ENCODE measurements at places on chromosomes 6 and 20.
A peak's percentile ranks its signal among the peaks of the same experiment; 100 is the strongest.

- no peak overlapping the region for H3K4me3 ChIP-seq
- H3K4me1 ChIP-seq, result no peaks in the 10 kb centered on the region
- no peak for DNase-seq
- H3K27me3 ChIP-seq, result no peaks in the 10 kb centered on the region
- no peaks in the 10 kb centered on the region for H3K36me3 ChIP-seq
These were observed 110.1 kb downstream of the DLL1 start for GRCh38 chr6:170180671-170181337.

DNA sequence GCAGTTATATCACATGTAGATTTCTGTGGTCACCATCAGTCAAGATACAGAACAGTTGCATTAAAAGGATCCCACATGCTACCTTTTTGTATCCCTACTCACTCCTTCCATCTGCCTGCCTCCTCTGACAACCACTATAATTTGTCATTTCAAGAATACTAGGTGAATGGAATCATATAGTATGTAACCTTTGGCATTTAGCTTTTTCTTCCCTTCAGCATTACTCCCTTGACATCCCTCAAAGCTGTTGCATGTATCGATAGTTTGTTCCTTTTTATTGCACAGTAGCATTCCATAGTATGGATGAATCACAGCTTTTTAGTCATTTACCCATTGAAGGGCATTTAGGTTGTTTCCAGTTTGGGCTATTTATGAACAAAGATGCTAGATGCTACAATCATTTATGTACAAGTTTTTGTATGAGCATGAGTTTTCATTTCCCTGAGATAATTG, 26.1 kb downstream of the NCOA7 start:
- no peak overlapping the region for H3K4me3 ChIP-seq
- DNase-seq, result no peak
- no peaks in the 10 kb centered on the region for H3K27me3 ChIP-seq
- peaks cover 52% of the 10 kb centered on the region for H3K4me1 ChIP-seq

- H3K36me3 ChIP-seq, result no peaks in the 10 kb centered on the region
- H3K27me3 ChIP-seq, result no peaks in the 10 kb centered on the region
- H3K27ac ChIP-seq, result peak overlapping the region; percentile 85
- DNase-seq, result no peak
- H3K4me1 ChIP-seq, result peaks cover 29% of the 10 kb centered on the region
- peak overlapping the region; percentile 5 for H3K4me3 ChIP-seq
These were observed 235.7 kb upstream of the ZNF217 start for GRCh38 chr20:53829255-53829723.

- no peaks in the 10 kb centered on the region for H3K36me3 ChIP-seq
- H3K4me1 ChIP-seq, result no peaks in the 10 kb centered on the region
- no peak overlapping the region for H3K27ac ChIP-seq
- no peak overlapping the region for H3K4me3 ChIP-seq
- DNase-seq, result no peak
These were observed 6.7 kb upstream of the KHDC1L start for GRCh38 chr6:73231986-73232391.

GRCh38 chr20:50584687-50585086, 74.5 kb downstream of the PTPN1 start:
- peaks cover 97% of the 10 kb centered on the region for H3K36me3 ChIP-seq
- no peaks in the 10 kb centered on the region for H3K4me1 ChIP-seq
- DNase-seq, result no peak
- H3K27me3 ChIP-seq, result no peaks in the 10 kb centered on the region
- H3K27ac ChIP-seq, result no peak overlapping the region

- peaks cover 20% of the 10 kb centered on the region for H3K4me1 ChIP-seq
- H3K36me3 ChIP-seq, result no peaks in the 10 kb centered on the region
- no peak overlapping the region for H3K27ac ChIP-seq
- H3K4me3 ChIP-seq, result no peak overlapping the region
- no peaks in the 10 kb centered on the region for H3K27me3 ChIP-seq
These were observed 556.0 kb upstream of the JAG1 start for GRCh38 chr20:11229772-11230171.

GRCh38 chr6:106257195-106257594, 68.4 kb downstream of the ATG5 start:
- no peak for DNase-seq
- no peaks in the 10 kb centered on the region for H3K36me3 ChIP-seq
- no peak overlapping the region for H3K27ac ChIP-seq
- peaks cover 14% of the 10 kb centered on the region for H3K4me1 ChIP-seq
- H3K27me3 ChIP-seq, result no peaks in the 10 kb centered on the region

GRCh38 chr6:150719099-150719766, 119.5 kb downstream of the PLEKHG1 start:
- no peak for DNase-seq
- no peak overlapping the region for H3K27ac ChIP-seq
- no peak overlapping the region for H3K4me3 ChIP-seq
- H3K36me3 ChIP-seq, result no peaks in the 10 kb centered on the region

DNA sequence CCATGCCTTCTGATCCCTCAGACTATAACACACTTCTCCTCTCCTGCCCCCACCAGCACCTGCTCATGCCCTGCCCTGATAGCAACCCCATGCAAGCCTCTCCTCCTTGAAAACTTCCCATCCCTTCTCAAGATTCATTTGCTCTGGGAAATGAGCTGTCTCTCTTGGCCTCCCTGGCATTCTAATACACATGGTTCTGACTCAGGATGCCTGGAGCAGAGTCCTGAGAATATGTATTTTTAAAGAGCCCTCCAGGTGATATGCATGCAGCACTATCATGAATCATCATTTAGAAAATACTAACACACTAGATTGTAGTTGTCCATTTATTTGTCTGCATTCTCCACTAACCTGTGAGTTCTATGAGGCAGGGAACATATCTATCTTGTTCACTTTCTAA, 26.6 kb downstream of the HDGFL1 start:
- no peak for DNase-seq
- no peaks in the 10 kb centered on the region for H3K4me1 ChIP-seq
- H3K27me3 ChIP-seq, result no peaks in the 10 kb centered on the region
- H3K27ac ChIP-seq, result no peak overlapping the region

- no peaks in the 10 kb centered on the region for H3K4me1 ChIP-seq
- peak overlapping the region; percentile 38 for H3K27ac ChIP-seq
- H3K4me3 ChIP-seq, result no peak overlapping the region
- H3K27me3 ChIP-seq, result no peaks in the 10 kb centered on the region
These were observed 720.6 kb downstream of the RFPL4B start for GRCh38 chr6:113067612-113068275.

DNA sequence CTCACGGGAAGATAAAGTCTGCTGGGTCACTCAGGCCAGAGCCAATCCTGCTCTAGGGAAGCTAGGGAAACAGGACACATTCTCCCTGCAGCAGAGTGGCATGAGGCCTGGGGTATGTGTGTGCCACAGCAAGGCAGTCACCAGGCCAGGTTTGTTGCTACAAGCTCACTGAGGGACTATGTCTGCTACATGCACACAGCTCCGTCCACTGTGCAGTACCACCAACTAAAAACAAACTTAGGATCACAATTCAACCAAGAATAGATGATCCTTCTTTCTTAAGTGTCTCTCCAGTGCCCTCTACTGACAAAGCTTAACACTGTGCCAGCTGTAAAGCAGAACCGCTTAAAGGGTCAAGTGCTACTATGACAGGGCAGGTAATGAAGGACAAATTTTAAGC, 192.5 kb downstream of the PTPRK start:
- H3K4me3 ChIP-seq, result no peak overlapping the region
- DNase-seq, result no peak
- no peak overlapping the region for H3K27ac ChIP-seq
- H3K36me3 ChIP-seq, result no peaks in the 10 kb centered on the region
- H3K4me1 ChIP-seq, result peaks cover 7% of the 10 kb centered on the region
- H3K27me3 ChIP-seq, result no peaks in the 10 kb centered on the region

DNA sequence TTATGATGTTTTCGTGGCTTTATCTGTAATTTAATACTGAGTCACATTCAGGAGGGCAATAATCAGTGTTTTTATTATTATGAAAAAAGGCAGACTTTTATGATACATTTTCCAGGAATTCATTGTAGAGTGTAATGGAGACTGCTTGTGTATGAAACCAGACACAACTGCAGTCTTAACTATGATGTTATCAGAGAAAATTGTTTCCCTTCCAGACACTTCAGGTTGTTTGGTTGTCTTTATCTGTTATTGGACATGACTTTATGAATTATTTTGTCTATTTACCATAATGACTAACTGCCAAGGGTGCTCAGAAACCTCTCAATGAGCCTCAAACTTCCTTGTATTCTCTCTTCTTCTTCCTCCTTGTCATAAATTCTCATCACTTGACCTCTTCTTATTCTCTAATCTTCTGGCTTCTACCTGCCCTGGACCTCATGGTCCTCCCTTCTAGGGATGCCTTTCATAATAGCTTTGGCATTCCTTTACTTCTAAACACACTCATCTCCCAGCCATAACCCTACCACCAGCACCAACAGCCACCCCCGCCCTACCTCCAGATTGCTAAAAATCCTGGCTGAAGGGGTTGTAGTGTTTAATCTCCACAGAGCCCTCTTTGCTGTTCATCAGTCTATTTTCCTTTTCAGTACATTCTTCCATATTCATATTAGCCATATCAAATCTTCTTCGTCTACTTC, 492.5 kb downstream of the CDKAL1 start:
- H3K4me3 ChIP-seq, result no peak overlapping the region
- no peaks in the 10 kb centered on the region for H3K27me3 ChIP-seq
- H3K36me3 ChIP-seq, result no peaks in the 10 kb centered on the region
- peaks cover 12% of the 10 kb centered on the region for H3K4me1 ChIP-seq
- no peak overlapping the region for H3K27ac ChIP-seq

- H3K27me3 ChIP-seq, result no peaks in the 10 kb centered on the region
- H3K4me1 ChIP-seq, result no peaks in the 10 kb centered on the region
- no peak overlapping the region for H3K27ac ChIP-seq
- no peak overlapping the region for H3K4me3 ChIP-seq
These were observed 683.0 kb downstream of the DHX35 start for GRCh38 chr20:39645131-39645530.
